ENCODE measurements at places on chromosomes 16 and 17. TPM values are rescaled to one million over a fixed set of nuclear protein-coding genes. Genes with fewer than 3 reads are reported as not detected.

Gene STRADA
- 57.0 TPM for total RNA-seq

Gene KRTAP2-1
- not detected for total RNA-seq

- H3K4me1 ChIP-seq = no peaks in the 10 kb centered on the region
- no peaks in the 10 kb centered on the region for H3K36me3 ChIP-seq
- DNase-seq = no peak
- H3K27me3 ChIP-seq = no peaks in the 10 kb centered on the region
Observed at GRCh38 chr16:4360538-4361021, 9.5 kb upstream of the PAM16 start.

Gene CCL8
- not detected for total RNA-seq

Gene ATPAF2
- total RNA-seq = 22.0 TPM

GRCh38 chr17:21201298-21201595, 12.7 kb downstream of the TMEM11 start:
- no peaks in the 10 kb centered on the region for H3K27me3 ChIP-seq
- no peak overlapping the region for H3K4me3 ChIP-seq
- peaks cover 7% of the 10 kb centered on the region for H3K36me3 ChIP-seq

- H3K4me3 ChIP-seq = peak overlapping the region; percentile 45
- H3K27ac ChIP-seq = no peak overlapping the region
- peaks cover 94% of the 10 kb centered on the region for H3K4me1 ChIP-seq
- DNase-seq = no peak
Observed at GRCh38 chr16:89370601-89371000, 119.8 kb downstream of the ANKRD11 start.

Gene CCL16
- total RNA-seq = not detected

GRCh38 chr17:27846042-27846655, 45.8 kb upstream of the NOS2 start:
- peak overlapping the region; percentile 87 for H3K27ac ChIP-seq
- peaks cover 23% of the 10 kb centered on the region for H3K4me1 ChIP-seq
- H3K27me3 ChIP-seq = no peaks in the 10 kb centered on the region

Gene C17orf78
- total RNA-seq = not detected

Gene GPR142
- not detected for total RNA-seq

DNA sequence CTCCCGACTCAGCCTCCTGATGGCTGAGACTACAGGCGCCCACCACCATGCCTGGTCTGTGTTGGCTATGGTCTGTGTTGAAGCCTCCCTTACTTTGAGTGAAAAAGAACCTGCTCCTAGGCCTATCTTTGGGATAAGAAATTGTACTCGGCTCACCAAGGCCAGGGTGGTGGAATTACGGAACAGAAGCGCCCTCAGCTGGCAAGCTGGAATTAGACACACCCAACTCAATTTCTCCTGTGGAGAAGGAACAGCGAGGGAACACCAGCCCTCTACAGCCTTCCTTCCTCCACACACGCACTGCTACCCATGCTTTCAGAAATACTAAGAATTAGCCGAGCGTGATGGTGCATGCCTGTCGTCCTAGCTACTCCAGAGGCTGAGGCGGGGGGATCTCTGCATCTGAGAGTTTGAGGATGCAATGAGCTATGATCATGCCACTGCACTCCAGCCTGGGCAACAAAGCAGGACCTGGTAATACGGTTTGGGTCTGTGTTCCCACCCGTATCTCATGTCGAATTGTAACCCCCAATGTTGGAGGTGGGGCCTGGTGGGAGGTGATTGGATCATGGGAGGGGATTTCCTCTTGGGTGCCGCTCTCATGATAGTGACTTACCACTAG, 40.1 kb upstream of the RBBP6 start:
- no peaks in the 10 kb centered on the region for H3K36me3 ChIP-seq
- no peak overlapping the region for H3K4me3 ChIP-seq
- H3K27ac ChIP-seq = no peak overlapping the region
- peaks cover 5% of the 10 kb centered on the region for H3K27me3 ChIP-seq
- no peak for DNase-seq

- no peaks in the 10 kb centered on the region for H3K27me3 ChIP-seq
- peaks cover 32% of the 10 kb centered on the region for H3K4me1 ChIP-seq
- H3K36me3 ChIP-seq = peaks cover 59% of the 10 kb centered on the region
- no peak overlapping the region for H3K27ac ChIP-seq
- no peak for DNase-seq
- no peak overlapping the region for H3K4me3 ChIP-seq
Observed at GRCh38 chr16:16008666-16009065, 59.2 kb downstream of the ABCC1 start.

Gene TBC1D26
- 1.0 TPM for total RNA-seq

DNA sequence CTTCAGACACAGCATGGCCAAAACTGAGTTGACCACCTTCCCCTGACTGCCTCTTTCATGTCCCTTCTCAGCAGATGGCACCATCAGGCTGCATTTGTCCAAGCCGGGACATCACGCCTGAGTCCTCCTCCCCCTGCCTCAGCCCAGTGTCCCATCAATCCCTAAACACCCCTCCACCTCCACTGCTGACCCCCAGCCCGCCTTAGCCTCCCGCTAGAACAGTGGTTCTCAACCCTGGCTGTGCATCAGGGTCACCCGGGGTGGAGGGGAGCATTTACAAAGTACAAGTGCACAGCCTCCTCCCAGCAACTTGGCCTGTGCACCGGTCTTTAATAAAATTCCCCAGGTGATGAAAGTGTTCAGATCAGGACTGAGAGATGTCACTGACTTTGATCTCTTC, 4.0 kb downstream of the C16orf82 start:
- H3K27me3 ChIP-seq = peaks cover 16% of the 10 kb centered on the region
- no peaks in the 10 kb centered on the region for H3K4me1 ChIP-seq
- H3K27ac ChIP-seq = no peak overlapping the region
- no peaks in the 10 kb centered on the region for H3K36me3 ChIP-seq

- H3K4me3 ChIP-seq = peak overlapping the region; percentile 85
- H3K36me3 ChIP-seq = no peaks in the 10 kb centered on the region
- H3K27me3 ChIP-seq = peaks cover 21% of the 10 kb centered on the region
- peaks cover 16% of the 10 kb centered on the region for H3K4me1 ChIP-seq
Observed at GRCh38 chr17:48024149-48025039, 13.2 kb downstream of the COPZ2 start.

Gene IKZF3
- total RNA-seq = 111 TPM

- H3K27me3 ChIP-seq = no peaks in the 10 kb centered on the region
- DNase-seq = no peak
- H3K4me3 ChIP-seq = no peak overlapping the region
- no peak overlapping the region for H3K27ac ChIP-seq
- H3K4me1 ChIP-seq = peaks cover 9% of the 10 kb centered on the region
- no peaks in the 10 kb centered on the region for H3K36me3 ChIP-seq
Observed at GRCh38 chr17:15233022-15233805, 31.9 kb downstream of the PMP22 start.

GRCh38 chr16:8718851-8719680, 44.6 kb downstream of the ABAT start:
- H3K36me3 ChIP-seq = peaks cover 6% of the 10 kb centered on the region
- H3K4me1 ChIP-seq = no peaks in the 10 kb centered on the region
- H3K4me3 ChIP-seq = no peak overlapping the region
- no peak overlapping the region for H3K27ac ChIP-seq
- DNase-seq = no peak

Gene CTF1
- 1.3 TPM for total RNA-seq

Gene SAMD14
- not detected for total RNA-seq

Gene KCNJ12
- not detected for total RNA-seq

- no peaks in the 10 kb centered on the region for H3K27me3 ChIP-seq
- H3K27ac ChIP-seq = no peak overlapping the region
- H3K36me3 ChIP-seq = peaks cover 3% of the 10 kb centered on the region
- no peak overlapping the region for H3K4me3 ChIP-seq
Observed at GRCh38 chr16:64397945-64398508, 723.8 kb downstream of the CDH11 start.

DNA sequence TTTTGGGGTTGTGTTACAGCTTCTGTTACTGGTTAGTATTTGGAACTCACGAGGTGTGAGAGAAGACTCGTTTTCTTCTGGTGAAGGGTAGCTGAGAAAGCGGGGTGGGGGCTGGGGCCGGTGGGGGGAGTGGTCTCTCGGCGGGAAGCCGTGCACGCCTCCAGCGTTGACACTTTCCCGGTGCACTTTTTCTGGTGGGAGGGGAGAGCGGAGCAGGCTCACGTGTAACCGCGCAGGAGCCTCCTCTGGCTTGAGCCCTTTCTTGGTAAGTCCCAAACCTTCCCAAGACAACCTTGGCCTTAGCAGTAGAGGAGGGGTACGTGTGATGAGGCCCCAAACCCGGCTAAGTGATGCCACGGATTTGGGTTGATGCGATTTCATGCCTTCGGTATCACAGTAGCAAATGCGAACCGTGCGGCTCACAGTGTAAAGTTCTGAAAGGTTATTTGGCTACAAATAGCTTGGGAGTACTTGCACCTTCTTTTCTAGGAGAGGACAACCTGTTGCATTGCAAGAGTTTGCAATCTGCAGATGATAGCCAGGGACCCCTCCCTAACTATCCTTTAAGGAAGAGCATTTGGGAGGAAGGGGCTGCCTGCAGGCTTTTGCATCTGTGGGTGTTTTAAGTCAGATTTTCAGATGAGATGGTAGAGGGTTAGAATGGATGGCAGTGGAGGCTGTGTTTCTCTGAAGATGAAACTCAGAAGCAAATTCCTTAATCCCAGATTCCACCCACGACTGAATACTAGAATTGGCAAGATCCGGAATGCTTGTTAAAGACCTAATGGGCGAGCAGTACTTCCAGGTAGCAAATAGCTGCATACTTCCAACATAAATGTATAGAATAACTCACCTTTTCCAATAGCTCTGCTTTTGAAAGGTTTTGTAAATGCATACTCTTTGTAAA, 1.5 kb downstream of the HLF start:
- peak overlapping the region; percentile 82 for H3K4me3 ChIP-seq
- H3K4me1 ChIP-seq = peaks cover 23% of the 10 kb centered on the region
- H3K36me3 ChIP-seq = no peaks in the 10 kb centered on the region
- no peak overlapping the region for H3K27ac ChIP-seq
- DNase-seq = no peak

GRCh38 chr16:78326731-78327130, 227.3 kb downstream of the WWOX start:
- no peak overlapping the region for H3K4me3 ChIP-seq
- no peak overlapping the region for H3K27ac ChIP-seq
- no peak for DNase-seq
- no peaks in the 10 kb centered on the region for H3K4me1 ChIP-seq
- H3K36me3 ChIP-seq = no peaks in the 10 kb centered on the region

Gene AATK
- total RNA-seq = 0.42 TPM

Gene EME1
- total RNA-seq = 1.9 TPM

DNA sequence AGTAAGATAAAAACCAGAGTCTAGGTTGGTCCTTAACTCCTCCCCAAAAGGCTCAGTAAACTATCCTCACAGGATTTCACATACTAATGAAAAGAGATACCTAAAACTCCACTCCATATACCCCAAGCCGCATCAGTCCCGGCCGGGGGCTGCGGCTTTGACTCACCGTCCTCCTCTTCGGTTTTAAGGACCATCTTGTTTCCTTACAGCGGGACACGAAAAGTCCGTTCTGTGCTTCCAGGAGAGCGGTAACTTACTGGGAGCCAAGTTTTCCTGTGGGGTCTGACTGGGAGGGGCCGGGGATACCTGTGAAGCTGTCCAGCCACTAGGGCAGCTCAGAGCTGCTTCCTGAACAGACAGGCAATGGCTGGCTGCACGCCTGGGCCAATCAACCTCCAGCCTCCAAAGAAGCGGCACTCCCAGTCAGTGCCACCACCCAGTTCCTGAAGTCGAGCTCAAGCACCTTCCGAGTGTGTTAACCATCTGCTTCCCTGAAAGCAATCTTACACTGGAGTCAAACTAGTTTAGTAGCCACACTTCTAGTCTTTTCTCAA, 45.5 kb downstream of the CYTH1 start:
- H3K27me3 ChIP-seq = no peaks in the 10 kb centered on the region
- peaks cover 91% of the 10 kb centered on the region for H3K4me1 ChIP-seq
- H3K4me3 ChIP-seq = peak overlapping the region; percentile 93
- DNase-seq = peak; percentile 73
- H3K27ac ChIP-seq = peak overlapping the region; percentile 86

DNA sequence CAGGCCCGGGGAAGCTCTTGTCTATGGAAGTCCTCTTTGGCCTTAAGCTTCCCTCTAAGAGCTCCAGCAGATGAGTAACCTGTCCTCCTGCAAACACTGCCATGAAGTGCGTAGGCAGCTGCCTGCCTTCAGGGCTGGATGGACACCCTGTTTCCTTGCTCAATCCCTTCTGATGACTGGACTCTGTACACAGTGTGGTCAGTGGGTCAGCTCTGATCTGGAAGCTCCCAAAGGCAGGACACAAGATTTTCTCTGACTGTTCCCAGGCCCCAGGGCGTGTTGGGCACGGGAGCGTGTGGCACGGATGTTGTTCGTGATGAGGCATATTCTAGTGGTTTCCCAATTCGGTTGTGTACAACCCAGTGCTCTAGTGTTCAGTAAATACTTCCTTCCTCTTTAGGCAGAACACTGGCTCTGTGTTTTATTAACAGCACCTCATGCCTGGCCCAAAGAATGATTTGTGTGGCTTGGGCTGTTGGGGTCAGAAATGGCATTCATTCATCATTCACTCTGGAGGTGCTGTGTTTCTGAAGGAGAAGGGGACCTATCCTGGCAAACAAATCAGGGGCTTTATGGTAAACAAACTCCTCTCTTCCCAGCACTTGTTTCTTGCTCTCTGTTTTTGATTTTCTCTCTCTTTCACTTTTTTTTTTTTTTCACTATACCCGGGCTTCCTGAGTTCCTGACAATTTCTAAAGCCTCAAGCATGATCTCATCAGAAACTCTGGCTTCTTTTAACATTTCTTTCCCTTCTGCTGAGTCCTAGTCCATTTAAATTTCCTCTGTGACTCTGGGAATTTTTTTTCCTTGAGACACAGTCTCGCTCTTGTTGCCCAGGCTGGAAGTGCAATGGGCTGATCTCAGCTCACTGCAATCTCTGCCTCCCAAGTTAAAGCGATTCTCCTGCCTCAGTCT, 12.0 kb upstream of the RNF157 start:
- peak overlapping the region; percentile 94 for H3K27ac ChIP-seq
- peak; percentile 53 for DNase-seq
- peaks cover 4% of the 10 kb centered on the region for H3K36me3 ChIP-seq
- peak overlapping the region; percentile 85 for H3K4me3 ChIP-seq

GRCh38 chr16:89828199-89828869, at the start of gene SPIRE2:
TSS of gene SPIRE2 (plus strand) at chr16:89828475. CDS start at chr16:89828551, 76 bp downstream.
- no peaks in the 10 kb centered on the region for H3K36me3 ChIP-seq
- H3K27me3 ChIP-seq = peaks cover 36% of the 10 kb centered on the region
- H3K27ac ChIP-seq = peak within 1 kb of the TSS; percentile 49
- DNase-seq = peak; percentile 77
- peak within 1 kb of the TSS; percentile 53 for H3K4me3 ChIP-seq

DNA sequence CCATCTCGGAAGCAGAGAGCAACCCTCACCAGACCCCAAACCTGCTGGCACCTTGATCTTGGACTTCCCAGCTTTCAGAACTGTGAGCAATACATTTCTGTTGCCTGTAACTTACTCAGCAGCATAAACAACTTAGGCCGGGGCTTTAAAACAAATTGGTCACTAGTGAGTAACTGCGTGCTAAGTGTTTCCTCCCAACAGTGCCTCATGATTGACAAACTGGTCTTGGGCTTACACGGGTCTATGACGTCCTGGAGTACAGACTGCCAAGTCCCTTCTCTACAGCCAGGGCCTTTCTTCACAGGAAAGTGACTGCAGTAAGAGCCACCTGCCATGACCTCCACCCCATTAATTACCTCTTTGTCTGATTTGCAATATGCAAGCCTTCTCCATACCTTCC, 136.7 kb downstream of the XYLT1 start:
- H3K4me1 ChIP-seq = peaks cover 34% of the 10 kb centered on the region
- H3K4me3 ChIP-seq = no peak overlapping the region
- H3K27ac ChIP-seq = no peak overlapping the region
- no peak for DNase-seq
- H3K27me3 ChIP-seq = no peaks in the 10 kb centered on the region
- H3K36me3 ChIP-seq = no peaks in the 10 kb centered on the region

Data from naive thymus-derived CD8-positive, alpha-beta T cell (primary cell).